ENCODE measurements at places on chromosomes 5 and 9.
A peak's percentile ranks its signal among the peaks of the same experiment; 100 is the strongest.

DNA sequence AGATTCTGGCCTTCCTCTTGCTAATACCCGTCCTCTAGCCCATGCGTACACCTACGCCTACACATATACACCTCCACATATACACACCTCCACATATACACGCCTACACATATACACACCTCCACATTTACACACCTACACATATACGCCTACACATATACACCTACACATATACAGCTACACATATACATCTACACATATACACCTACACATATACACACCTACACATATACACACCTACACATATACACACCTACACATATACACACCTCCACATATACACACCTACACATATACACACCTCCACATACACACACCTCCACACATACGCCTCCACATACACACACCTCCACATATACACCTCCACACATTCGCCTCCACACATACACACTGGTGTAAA, 27.2 kb downstream of the AK3 start:
- DNase-seq: no peak

- no peak for DNase-seq
Observed at GRCh38 chr5:78287833-78288232, 6.7 kb downstream of the AP3B1 start.

- no peak for DNase-seq
Observed at GRCh38 chr5:78989080-78989479, 4.0 kb upstream of the ARSB start.

DNA sequence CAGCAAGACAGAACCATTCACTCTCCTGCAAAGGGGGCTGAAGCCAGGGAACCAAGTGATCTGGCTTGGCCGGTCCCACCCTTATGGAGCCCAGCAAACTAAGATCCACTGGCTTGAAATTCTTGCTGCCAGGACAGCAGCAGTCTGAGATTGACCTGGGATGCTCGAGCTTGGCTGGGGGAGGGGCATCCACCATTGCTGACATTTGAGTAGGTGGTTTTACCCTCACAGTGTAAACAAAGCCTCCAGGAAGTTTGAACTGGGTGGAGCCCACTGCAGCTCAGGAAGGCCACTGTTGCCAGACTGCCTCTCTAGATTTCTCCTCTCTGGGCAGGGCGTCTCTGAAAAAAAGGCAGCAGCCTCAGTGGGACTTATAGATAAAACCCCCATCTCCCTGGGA, 60.5 kb downstream of the TNFSF8 start:
- no peak for DNase-seq

DNA sequence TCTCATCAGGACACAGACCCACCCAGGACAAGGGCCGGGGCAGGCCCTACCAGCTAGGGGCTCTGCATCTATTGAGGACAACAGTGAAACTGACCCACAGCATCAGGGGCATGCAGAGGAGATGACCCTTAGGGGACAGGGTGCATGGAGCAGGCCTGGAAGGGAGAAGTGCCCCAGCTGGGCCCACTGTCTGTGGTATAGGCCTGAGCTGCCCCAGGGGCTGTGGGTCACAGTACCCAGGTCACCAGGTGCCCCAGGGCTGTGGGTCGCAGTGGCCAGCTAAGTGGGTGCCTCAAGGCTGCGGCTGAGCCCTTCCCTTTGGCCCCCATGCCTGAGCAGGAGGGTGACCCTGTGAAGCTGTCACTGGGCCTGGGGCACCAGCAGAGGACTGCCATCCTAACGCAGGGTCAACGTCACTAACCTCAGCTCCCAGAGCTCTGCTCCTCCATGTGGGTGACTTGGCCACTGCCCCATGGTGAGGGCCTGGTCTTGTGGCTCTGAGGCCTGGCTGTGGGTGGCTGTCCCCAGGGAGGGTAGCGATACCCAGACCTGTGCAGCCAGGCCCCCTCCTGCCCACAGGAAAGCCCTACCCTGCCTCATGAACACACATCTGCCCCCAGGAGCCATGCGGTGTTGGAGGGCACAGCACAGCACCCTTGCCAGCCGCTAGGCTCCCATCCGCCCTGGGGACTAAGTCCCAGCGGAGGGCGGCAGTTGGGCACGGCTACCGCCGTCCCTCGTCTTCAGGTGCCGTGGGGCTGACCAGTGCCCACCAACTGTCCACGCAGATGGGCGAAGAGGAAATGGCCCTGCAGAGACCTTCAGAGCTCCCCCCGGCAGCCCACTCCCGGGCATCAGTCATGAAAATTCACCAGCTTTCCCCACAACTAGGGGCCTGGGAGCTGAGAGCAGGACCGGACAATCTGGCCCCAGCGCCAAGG, 4.9 kb downstream of the EDF1 start:
- no peak for DNase-seq

- DNase-seq: no peak
Observed at GRCh38 chr5:167415779-167416746, 875.4 kb upstream of the WWC1 start.

GRCh38 chr9:138016406-138017187, 139.0 kb downstream of the CACNA1B start:
- DNase-seq: no peak

- DNase-seq: no peak
Observed at GRCh38 chr5:149345892-149346222, 558 bp downstream of the GRPEL2 start.

DNA sequence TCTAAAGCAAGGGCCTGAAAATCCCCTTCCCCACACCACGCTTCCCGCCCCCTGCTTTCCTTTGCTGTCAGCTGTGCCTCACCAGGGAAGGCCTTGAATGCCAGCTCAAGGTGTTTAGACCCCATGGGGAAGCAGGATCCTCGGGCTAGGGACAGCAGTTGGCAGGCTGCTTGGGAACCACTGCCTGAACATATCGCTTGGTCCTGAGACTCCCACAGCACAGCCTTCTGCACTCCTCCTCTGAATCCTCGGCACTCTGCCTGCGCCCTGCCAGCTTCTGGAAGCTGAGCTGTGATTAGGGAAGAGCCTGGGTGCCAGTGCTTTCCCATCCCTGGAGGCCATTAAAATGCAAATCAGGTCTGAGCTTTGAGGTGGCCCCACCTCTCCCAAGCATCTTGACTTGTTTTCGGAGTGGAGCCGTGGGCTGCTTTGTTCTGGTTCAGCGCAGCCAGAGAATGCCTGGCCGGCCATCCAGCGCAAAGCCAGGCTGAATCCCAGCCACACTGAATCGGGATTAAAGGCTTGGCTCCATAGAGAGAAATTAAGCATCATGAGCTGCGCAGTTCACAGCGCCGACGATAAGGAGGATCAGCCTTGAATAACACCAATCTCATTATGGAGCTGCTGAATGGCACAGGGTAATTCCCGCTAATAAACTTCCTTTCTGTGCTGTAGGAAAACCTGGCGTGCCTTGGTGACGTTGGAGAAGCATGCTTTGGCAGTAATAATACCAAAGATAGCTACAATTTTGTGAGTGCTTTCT, 40.0 kb downstream of the AMBP start:
- no peak for DNase-seq

DNA sequence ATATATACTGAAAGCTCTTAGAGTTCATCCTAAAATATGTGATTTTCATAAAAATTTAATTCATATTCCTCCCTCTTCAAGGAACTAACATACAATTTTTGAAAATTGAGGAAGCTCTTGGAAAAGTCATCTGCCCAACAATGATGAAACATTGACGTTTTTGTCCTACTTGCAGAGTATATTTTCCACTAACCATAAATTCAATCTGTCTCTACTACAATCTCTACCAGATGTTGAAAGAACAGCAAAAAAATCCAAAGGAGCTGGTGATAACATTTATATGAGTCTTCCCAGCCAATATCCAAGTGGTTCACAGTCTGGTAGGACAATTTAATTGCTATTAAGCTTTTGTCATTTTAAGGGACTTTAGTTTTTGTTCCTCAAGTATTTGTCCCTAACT, 81.1 kb upstream of the NR3C1 start:
- no peak for DNase-seq

GRCh38 chr9:135797507-135798262, 95.7 kb downstream of the KCNT1 start:
- peak; percentile 80 for DNase-seq

DNA sequence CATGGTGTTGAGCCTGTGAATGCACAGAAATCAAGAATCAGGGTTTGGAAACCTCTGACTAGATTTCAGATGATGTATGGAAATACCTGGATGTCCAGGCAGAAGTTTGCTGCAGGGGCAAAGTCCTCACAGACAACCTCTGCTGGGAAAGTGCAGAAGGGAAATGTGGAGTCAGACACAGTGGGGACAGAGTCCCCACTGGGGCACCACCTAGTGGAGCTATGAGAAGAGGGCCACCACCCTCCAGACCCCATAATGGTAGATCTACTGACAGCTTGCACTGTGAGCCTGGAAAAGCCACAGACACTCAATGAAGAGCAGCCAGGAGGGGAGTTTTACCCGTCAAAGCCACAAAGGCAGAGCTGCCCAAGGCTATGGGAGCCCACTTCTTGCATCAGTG, 181.9 kb upstream of the SEMA6A start:
- DNase-seq: no peak

DNA sequence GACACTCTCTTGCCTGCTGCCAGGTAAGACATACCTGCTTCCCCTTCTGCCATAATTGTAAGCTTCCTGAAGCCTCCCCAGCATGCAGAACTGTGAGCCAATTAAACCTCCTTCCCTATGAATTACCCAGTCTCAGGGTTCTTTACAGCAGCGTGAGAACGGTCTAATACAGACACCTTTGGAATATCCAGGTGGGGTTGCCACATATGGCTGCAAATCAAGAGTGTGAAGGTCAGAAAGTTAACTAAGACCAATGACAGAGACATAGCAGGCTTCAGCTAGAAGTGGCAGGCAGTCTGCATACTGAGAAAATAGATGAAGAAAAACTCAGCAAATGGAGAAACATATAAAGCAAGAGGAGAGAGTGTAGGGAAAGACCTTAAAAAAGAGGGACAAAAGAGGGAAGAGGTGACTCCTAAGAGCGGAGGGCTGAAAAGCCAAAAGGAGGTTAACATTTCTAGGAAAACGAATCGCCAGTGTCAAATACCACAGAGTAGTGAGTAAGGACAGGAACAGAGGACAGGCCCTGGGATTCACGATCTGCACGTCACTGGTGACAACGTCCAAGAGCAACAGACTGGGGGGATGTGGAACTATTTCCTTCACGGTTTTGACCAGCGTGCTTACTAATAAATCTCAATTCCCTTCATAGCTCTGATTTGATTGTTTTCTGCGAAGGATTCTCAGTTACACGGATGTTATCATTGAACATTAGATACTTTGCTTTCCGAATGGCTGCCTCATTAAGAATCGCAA, 1.7 kb upstream of the ACO1 start:
- no peak for DNase-seq

GRCh38 chr9:13718086-13718485, 438.6 kb upstream of the MPDZ start:
- no peak for DNase-seq

- no peak for DNase-seq
Observed at GRCh38 chr5:168607946-168608345, 28.8 kb upstream of the PANK3 start.

DNA sequence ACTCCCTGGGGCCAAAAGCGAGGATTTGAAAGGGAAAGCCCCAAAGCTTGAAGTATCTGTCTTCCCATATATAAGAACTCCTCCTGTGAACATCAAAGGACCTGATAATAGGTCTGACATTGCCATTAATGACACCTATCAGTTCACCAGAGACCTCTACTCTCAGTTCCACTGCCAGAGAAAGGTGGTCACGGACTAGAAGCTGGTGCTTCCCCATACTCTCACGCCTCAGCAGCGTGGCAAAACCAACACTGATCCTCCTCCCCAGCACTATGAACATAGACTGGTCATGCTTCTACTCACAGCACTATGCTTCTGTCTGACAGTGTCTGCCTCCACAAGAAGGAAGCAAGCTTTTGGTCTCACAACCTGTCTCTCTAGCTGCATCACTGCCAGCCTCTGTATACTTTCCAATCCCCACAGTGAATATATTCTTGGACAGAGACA, 37.9 kb downstream of the NRG2 start:
- DNase-seq: no peak

- no peak for DNase-seq
Observed at GRCh38 chr5:167814040-167814439, 477.4 kb upstream of the WWC1 start.

- no peak for DNase-seq
Observed at GRCh38 chr5:14301186-14301585, 158.0 kb downstream of the TRIO start.

- DNase-seq: no peak
Observed at GRCh38 chr5:61254969-61255555, 77.0 kb upstream of the ZSWIM6 start.

DNA sequence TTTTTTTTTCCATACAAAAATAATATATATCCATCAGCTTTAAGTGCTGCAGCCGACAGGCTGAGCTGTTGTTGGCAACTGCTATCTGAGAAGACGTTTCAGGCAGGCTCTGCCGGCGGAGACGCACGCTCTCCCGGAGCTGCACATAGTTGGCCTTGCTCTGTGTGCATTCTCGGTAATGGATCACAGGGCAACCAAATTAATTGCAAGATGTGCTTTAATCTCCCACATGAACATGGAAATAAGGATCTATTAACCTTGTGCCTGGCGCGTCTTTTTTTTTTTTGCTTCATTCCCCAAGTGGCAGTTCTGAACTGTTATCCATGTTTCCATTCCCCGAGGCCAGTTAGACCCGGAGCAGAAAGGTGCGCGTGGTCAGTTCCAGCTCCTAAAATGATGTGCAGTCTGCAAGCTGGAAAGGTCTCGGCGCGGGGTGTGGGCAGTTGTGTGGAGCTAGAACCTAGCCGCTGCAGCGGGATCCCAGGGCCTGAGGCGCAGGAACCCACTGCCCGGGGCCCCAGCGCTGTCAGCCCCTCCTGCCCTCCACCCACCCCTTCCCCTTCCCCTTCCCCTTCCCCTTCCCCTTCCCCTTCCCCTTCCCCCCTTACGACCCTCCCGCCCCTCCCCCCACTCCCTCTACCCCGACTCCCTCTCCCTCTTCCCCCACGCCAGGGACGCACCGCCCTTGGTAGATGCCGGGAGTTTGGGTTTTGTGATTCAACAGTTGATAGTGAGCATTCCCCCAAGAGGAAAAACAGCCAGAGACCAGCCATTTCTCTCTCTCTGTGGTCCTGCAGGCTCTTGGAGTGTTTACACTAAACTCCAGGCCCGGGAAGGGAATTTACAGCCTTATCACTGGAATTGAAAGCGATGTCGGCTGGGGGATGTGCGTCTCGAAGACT, 137.8 kb downstream of the CEP120 start:
- DNase-seq: peak; percentile 45

DNA sequence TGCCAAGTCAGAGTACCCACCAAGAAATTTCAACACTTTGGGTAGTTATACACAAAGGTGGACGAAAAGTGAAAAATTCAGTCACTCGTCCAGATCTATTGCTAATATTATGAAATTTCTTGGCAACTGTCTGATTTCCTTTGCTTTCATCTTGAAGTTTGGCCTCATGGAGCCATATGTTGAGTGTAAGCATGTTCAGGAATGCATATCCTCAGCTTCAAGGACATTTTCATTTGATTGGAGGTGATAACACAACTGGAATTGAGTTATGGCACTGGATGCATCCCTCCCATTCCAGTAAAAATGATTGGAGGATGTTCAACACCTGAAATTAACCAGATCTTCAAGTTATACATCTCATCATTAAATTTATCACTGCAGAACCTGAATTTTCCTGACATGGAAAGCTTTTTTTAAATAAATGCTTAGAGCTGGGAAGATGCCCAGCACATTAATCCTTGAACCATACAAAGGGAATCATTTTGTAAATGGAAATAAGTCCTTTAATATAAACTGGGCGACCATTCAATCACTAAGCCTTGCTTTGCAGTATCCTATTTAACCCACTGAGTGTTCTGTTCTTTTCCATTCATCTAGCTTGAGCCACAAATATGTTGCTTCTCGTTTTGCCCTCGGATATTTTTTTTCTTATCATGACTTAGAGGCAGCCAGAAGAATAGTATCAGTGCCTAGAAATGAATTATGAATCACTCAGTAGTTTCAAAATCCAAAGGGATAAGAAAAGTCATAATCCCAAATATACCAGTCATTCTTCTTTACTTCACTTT, 273.7 kb upstream of the PIK3R1 start:
- DNase-seq: no peak

Data from right cardiac atrium (tissue), 5 donors.